ENCODE measurements at places on chromosomes 2 and 18.

GRCh38 chr2:18171191-18172139, 293.0 kb downstream of the KCNS3 start:
- no peak for DNase-seq

DNA sequence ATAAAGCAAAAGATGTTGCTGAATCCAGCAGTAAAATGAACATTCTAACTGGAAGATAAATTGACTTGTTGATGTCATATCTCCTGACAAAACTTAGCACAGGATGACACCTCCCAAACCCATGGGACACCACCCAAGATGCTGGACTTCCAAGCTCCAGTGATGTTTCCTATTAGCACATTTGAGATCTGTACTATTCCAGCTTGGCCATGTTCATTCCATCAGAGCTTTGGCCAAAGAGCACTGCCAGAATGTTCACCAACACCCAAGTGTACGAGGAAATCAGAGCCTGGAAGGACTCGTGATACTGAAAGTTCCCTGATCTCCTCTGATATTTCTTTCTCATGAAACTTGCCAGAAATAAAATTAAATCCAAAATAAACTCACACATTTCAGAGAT, 44.7 kb downstream of the PID1 start:
- DNase-seq: no peak

- DNase-seq: no peak
Measured at GRCh38 chr2:23718931-23719700, 207.8 kb downstream of the ATAD2B start.

DNA sequence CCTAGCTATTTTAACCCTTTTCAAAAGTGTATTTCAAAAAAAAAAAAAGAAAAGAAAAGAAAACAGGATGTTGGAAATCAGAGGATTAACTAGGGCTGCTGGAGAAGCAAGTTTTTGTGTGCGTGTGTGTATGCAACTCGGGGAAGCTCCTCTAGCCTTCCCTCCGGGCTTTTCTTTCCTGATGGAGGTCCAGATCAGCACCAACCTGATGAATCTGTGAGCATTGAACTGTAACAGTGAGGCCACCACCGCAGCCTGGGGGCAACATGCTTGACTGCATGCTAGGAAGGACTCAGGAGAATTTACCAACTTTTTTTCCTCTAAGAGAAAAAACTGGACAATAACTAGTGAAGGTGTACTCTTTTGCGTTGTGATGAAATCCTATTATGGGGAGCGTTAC, 2.3 kb downstream of the OBSL1 start:
- no peak for DNase-seq

GRCh38 chr2:11004199-11004598, 92.5 kb downstream of the KCNF1 start:
- no peak for DNase-seq

- no peak for DNase-seq
Measured at GRCh38 chr2:230715201-230715600, 2.6 kb downstream of the CAB39 start.

- DNase-seq: no peak
Measured at GRCh38 chr2:184562532-184562931, 35.8 kb upstream of the ZNF804A start.

DNA sequence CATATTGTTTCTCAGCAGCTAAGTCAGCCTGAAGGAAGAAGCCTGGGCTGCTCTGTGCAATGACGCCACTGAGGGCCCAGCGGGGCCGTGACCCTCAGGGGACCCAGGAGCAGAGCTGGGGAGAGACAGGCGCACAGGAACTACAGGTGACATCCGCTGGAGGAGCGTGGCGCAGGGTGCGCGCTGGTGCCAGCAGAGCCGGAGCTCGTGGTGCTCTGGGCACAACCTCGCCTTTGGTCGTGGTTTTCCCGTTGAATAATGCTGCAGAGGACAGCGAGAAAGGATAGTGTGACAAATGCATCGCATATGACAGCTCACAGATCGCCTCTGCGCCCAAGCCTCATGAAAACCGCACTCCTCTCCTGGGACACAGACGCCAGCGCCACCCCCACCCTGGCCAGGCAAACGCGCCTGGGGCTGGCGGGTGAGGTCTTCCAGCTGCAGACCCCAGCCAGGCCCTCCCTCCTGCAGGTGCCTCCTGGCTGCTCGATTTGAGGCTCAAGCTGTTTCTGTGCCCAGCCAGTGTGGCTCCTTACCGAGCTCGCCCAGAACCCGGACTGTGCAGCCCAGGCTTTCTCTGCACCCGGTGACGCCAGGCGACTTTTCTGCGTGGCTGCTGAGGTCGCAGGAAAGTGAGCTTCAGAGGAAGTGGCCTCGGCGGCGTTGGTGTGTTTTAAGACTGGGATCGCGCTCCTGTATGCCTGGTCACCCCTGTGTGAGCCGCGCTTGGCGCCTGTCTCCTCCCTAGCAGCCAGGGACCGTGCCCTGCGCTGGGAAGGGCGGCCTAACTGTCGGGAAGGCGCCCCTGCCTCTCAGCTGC, 583.1 kb upstream of the HS6ST1 start:
- DNase-seq: no peak
